ENCODE measurements at places on chromosomes 11 and 22.

DNA sequence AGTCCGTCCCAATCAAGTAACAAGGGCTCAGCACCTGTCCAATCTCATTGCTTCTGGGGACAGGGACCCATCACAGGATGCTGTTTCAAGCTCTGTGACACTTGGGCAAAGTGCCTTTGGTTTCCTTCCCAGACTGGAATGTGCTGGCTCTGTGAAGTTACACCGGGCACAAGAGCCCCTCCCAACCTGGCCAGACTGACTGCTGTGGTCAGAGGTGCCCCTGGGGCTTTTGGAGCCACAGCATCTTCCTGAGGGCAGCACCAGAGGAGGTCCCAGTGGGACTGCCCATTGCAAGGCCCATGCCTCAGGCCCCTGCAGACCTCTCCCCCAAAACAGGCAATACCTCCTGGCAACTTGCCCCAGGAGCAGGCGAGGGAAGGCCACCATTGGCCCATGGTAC, 155.2 kb upstream of the GRK3 start:
- DNase-seq: no peak

DNA sequence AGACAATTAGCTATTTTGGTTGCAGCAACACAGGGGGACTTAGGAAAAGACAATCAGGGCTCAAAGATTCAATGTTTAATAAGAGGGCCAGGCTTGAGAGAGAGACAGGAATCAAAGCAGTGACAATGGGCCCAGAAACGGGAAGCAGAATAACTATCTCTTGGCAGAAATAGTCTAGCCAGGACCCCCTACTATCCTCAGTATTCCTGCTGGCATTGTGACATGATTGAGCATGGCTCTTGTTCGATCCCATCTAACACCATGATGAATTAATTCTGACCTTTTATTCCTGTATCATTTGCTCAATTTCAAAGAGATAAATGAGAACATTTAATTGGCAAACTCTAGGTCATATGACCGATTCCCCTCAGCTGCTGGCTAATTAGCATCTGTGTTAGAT, 12.8 kb upstream of the ANO5 start:
- DNase-seq: no peak

DNA sequence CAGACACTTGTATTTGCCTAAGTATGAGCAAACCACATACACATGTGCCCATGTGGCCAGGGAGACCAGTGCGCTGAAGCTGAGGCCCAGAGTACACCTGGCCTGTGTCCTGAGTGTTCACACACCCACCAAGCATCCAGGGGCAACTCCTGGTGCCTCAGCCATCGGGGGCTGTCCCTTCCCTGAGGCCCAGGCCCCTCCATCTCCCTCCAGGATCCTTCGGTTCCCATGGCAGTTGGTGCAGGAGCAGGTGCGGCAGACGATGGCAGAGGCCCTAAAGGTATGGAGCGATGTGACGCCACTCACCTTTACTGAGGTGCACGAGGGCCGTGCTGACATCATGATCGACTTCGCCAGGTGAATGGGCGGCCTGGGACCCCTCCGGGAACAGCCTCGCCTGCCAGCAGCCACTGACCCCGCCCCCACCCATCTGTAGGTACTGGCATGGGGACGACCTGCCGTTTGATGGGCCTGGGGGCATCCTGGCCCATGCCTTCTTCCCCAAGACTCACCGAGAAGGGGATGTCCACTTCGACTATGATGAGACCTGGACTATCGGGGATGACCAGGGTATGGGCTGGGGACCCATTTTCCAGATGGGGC, 6.5 kb upstream of the SMARCB1 start:
- DNase-seq: no peak

DNA sequence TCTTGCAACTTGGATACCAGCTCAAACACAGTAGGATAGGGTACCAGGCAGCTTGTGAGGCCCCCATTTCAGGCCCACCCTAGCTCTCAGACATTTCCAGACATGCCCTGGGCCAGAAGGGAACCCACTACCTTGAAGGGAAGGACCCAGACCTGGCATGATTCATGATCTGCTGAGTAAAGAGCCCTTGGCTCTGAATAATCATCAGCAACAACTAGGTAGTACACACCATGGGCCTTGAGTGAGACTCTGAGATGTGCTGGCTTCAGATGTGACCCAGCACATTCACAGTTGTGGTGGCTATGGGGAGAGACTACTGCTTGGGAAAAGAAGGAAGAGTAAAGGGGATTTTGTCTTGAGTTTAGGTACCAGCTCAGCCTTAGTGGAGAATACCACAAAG, 23.6 kb downstream of the JRKL start:
- no peak for DNase-seq

DNA sequence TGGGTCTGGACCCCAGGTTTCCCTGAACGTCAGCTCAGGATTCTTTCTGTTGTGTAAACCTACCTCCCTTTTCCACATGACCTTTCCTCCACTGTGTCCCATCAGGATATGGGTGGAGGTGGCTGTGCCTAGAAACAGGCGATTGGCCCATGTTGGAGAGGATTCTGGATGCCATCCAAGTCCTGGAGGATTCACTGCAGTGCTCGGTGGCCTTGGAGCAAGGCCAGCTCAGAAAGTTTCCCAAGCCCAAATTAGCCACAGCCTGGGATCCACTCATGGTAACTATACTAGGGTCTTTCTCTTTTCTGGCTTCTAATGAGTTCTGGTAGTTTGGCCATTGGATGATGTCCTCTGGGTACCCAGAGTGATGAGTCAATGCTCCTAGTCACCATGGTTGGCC, 141.6 kb downstream of the SNX19 start:
- no peak for DNase-seq

All from CD4-positive, alpha-beta T cell treated with Interleukin-6 at 100 ng/mL for 8 hours (primary cell).